Sigmoid colon (tissue), 7 donors: ENCODE measurements at places on chromosomes 4 and X. TPM values are rescaled to one million over a fixed set of nuclear protein-coding genes. Genes with fewer than 3 reads are reported as not detected.

Gene SUPT20HL2
- total RNA-seq: not detected

Gene DCHS2
- 13.6 TPM for total RNA-seq

Gene APEX2
- 4.1 TPM for total RNA-seq

Gene POU3F4
- not detected for total RNA-seq

Gene RS1
- total RNA-seq: not detected

Gene FAM114A1
- total RNA-seq: 136 TPM

Gene MTTP
- total RNA-seq: 2.4 TPM

Gene AFF2
- total RNA-seq: 1.1 TPM

Gene ASB9
- 2.0 TPM for total RNA-seq

Gene CSAG1
- not detected for total RNA-seq

Gene NPNT
- total RNA-seq: 11.4 TPM

Gene FATE1
- not detected for total RNA-seq

Gene TLR7
- 0.54 TPM for total RNA-seq

Gene VCX2
- total RNA-seq: not detected

Gene GUCY1B1
- 99.2 TPM for total RNA-seq

Gene FRG2
- not detected for total RNA-seq

Gene DCX
- 1.4 TPM for total RNA-seq

Gene TAF7L
- total RNA-seq: not detected

Gene REELD1
- 0.36 TPM for total RNA-seq

Gene OTC
- total RNA-seq: not detected

Gene LRRC66
- total RNA-seq: 0.82 TPM

Gene MECP2
- 57.9 TPM for total RNA-seq

Gene SEC31A
- 121 TPM for total RNA-seq

Gene DGKK
- not detected for total RNA-seq
